ENCODE measurements at places on chromosomes 1 and 21. TPM values are rescaled to one million over a fixed set of nuclear protein-coding genes. Genes with fewer than 3 reads are reported as not detected.

Gene NBPF4
- total RNA-seq: not detected

Gene DLGAP3
- 0.17 TPM for total RNA-seq

Gene AMY2A
- not detected for total RNA-seq

Gene RAB7B
- total RNA-seq: 3.6 TPM

Gene CLCA1
- 0.15 TPM for total RNA-seq

Gene CLDN17
- total RNA-seq: not detected

Gene SMCP
- not detected for total RNA-seq

Gene FMO4
- total RNA-seq: 2.7 TPM

Gene KCNK2
- total RNA-seq: 0.71 TPM

Gene AVPR1B
- not detected for total RNA-seq

Gene ELF3
- 150 TPM for total RNA-seq

Gene GUCA2A
- not detected for total RNA-seq

Gene PITHD1
- 44.7 TPM for total RNA-seq

Gene PGLYRP3
- not detected for total RNA-seq

Gene MXRA8
- 213 TPM for total RNA-seq

Gene GREM2
- 0.92 TPM for total RNA-seq

Gene PRRX1
- total RNA-seq: 13.8 TPM

Gene CPLANE2
- 4.5 TPM for total RNA-seq

Gene KCNJ9
- not detected for total RNA-seq
